Stimulated activated CD8-positive, alpha-beta memory T cell treated with anti-CD3 and anti-CD28 coated beads, Interleukin-4, amount 100 ng/mL, for 24 hours (primary cell): ENCODE measurements at places on chromosomes 12 and 14.

DNA sequence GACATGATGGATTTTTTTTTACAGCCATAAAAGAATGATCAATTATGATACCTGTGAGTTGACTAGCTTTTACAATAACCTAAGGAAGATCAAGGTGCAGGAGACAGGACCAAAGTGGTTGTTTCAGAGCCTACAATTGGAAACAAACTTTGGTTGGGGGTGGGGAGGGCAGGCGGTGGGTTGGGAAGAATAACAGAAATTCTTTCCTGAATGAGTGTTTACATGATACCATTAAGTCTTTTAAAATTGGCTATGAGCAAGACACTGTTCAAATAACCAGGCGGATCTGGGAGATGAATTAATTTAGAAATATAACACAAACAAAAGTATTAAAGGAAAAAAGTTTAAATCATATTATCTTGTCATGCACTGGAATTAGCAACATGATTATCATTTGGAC is 7.2 kb downstream of the NFYB start:
- no peak for DNase-seq

DNA sequence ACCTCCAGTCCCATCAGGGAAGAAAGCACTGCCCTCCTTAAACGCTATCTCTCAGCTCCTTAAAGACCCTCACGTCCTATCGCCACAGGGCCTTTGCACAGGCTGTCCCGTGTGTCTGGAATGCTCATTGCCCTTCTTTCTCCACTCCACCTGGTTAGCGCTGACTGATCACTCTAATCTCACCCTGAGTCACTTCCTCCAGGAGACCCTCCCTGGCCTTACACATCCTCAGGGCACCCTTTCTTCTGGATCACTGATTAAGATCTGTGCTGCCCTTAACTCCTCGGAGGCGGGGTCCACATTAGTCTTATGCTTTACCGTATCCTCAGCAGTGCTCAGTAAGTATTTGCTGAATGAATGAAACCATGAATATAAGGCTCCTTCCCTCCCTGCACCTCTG is 94.7 kb downstream of the SYNE3 start:
- DNase-seq = no peak

DNA sequence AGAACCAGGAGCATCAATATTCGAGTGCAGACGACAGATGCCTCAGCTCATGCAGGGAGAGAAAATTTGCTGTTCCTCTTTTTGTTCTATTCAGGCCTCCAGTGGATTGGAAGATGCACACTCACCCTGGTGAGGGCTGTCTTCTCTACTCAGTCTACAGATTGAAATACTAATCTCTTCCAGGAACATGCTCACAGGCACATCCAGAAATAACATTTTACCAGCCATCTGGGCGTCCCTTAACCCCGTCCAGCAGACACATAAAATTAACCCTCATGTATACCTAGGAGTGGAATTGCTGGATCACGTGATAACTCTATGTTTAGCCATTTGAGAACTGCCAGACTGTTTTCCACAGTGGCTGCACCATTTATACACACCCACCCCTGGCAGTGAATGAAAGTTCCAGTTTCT is 4.5 kb upstream of the OAS2 start:
- no peak for DNase-seq

GRCh38 chr14:55301437-55302121 is 30.4 kb downstream of the FBXO34 start:
- DNase-seq = no peak

DNA sequence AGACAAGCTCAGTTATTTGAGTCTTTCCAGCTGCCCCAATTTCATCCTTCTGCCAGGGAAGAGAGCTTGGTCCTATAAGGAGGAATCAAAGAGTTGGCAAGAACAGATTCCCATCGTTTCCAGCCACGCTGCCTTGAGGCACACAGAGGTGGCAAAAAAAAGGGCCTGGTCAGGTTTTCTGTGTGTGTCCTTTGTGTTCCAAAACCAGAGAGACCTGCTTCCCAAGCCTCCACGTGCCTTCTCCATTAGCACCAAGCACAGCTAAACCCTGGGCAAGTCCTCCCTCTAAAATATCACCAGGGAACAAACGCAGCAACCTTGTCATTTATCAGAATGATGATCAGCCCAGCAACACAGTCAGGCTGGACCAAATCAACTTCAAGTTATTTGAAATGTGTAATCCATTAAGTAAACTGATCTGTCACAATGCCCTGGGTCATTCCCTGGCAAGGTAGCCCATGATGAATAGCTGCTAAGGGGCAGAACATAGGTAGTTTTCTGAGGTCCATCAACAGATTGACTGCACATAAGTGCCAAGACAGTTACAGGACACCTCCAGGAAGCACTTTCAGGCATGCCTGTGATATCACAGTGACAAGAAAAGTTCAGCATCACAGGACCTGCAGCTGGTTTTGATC is 28.6 kb upstream of the C12orf42 start:
- no peak for DNase-seq

DNA sequence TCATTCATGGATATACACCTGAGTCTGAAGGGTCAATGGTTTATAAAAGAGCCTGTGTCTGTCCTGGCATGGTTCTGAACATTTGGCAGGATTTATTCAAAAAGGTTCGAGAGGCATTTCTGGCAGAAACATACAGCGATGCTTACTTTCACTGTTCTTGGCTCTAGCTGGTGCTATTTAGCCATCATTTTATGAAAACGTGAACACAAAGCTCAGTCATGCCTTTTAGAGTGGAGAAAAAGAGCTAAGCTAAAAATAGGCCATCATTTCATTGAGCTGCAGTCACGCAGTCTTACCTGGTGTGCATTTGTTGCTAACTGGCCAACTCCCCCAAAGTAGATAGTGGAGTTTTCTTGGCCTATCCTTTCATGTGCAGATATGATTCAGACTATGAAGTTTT is 1209.5 kb downstream of the SLC16A7 start:
- DNase-seq = no peak

- no peak for DNase-seq
Measured at GRCh38 chr14:72383865-72384264, 451.6 kb downstream of the RGS6 start.

GRCh38 chr14:37643701-37644100 is 48.3 kb downstream of the TTC6 start:
- no peak for DNase-seq

GRCh38 chr14:77158175-77158881 is 16.7 kb upstream of the ZDHHC22 start:
- no peak for DNase-seq

DNA sequence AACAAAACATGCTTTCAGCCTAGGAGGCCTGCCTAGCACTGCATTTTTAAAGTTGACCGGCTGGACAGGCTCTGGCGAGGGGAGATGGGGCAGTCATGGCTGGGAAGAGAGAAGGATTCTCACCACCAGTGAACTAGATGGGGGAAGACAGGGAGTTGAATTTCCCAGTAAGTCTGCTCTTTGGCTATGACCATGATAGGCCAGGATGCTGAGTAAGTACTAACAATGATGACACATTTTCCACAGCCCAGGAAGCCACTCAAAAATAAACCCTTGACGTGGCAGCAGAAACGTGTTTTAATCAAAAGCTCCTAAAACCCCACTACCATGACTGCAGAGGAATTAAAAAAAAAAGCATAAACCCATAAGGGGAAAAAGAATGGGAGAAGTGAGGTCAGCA is 19.0 kb downstream of the KCTD10 start:
- no peak for DNase-seq

- no peak for DNase-seq
Measured at GRCh38 chr14:42428996-42429395, 822.3 kb downstream of the LRFN5 start.

GRCh38 chr12:114430306-114430705 is 24.4 kb upstream of the TBX5 start:
- no peak for DNase-seq
